Uterus (tissue), 4 donors: ENCODE measurements at places on chromosomes 11 and 22. TPM values are rescaled to one million over a fixed set of nuclear protein-coding genes. Genes with fewer than 3 reads are reported as not detected.

FXYD2 gene
- total RNA-seq = 2.1 TPM

OR2AG2 gene
- total RNA-seq = not detected

DNA sequence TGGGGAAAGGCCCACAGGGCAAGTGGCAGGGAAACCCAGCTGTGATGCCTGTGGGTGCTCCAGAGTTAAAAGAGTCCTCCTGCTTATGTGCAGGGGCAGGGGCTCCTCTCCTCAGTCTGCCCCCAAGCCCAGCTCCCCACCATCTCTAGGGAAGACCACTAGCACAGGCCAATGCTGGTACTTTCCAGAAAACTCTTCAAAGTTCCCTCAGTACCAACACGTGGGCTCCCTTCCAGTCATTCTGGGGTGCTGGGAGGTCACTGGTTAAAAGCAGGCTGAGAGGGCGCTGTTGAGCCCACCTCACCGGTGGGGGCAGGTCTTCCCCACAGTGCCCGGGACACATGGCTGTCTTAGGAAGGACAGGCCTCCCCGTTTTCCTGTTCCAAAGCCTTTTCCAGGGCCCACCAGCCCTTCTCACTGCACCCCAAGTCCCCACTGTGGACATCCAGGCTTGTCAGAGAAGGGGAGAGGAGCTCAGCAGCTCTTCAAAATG, 154.6 kb downstream of the TRIM29 start:
- no peaks in the 10 kb centered on the region for H3K36me3 ChIP-seq
- no peak overlapping the region for H3K27ac ChIP-seq
- H3K4me3 ChIP-seq = no peak overlapping the region
- H3K4me1 ChIP-seq = no peaks in the 10 kb centered on the region
- no peaks in the 10 kb centered on the region for H3K27me3 ChIP-seq

GRCh38 chr22:50691521-50691920, 18.9 kb downstream of the SHANK3 start:
- no peak for DNase-seq
- H3K27me3 ChIP-seq = no peaks in the 10 kb centered on the region
- H3K4me3 ChIP-seq = no peak overlapping the region
- no peaks in the 10 kb centered on the region for H3K4me1 ChIP-seq
- H3K27ac ChIP-seq = no peak overlapping the region

CCDC157 gene
- 2.9 TPM for total RNA-seq

INS gene
- not detected for total RNA-seq

DNA sequence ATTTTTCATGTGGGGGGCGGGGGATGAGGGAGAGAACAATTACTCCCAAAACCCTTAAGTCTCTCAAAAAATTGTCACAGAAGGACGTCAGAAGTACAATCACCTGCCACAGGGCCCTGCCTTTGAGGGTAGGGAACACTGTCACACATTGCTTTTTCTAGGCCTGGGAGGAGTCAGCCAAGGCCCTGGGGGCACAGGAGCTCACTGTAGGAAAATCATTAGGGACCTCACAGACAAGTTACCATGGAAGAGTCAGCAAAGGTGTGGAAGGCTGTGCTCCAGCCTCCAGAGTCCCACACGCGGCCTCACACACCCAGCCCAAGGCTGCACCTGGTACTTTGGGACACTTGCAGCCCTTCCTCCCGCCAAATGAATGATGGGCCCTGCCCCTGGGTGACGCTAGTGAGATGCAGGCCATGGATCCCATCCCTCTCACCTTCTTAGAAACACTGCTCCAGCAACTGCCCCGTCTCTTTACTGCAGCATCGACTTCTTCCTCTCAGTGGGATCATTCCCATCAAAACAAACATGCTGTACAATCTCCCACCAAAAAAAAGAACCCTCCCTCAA, 3.3 kb downstream of the PLEKHA7 start:
- H3K27me3 ChIP-seq = no peaks in the 10 kb centered on the region
- no peaks in the 10 kb centered on the region for H3K36me3 ChIP-seq

DNA sequence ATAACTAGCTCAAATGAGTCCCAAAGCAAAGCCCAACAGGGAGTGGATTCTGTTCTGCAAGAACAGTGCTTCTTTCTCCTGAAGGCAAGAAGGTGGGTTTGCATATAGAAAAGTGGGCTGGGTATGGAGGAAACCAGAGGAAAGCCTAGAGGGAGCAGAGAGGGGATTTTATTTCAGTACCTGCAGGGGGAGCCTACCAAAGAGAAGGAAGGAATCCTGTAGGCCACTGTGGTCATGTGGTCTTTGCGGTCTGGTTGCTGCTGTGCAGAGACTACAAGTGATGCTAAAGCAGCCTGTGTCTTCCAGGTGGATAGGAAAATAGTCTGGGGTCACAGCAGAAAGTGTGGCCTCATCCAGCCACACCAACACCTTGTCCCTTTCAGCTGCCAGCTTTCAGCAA, 33.2 kb upstream of the ZBTB16 start:
- no peaks in the 10 kb centered on the region for H3K4me1 ChIP-seq
- H3K36me3 ChIP-seq = no peaks in the 10 kb centered on the region
- no peak overlapping the region for H3K4me3 ChIP-seq
- DNase-seq = no peak
- H3K27ac ChIP-seq = no peak overlapping the region
- no peaks in the 10 kb centered on the region for H3K27me3 ChIP-seq

DNA sequence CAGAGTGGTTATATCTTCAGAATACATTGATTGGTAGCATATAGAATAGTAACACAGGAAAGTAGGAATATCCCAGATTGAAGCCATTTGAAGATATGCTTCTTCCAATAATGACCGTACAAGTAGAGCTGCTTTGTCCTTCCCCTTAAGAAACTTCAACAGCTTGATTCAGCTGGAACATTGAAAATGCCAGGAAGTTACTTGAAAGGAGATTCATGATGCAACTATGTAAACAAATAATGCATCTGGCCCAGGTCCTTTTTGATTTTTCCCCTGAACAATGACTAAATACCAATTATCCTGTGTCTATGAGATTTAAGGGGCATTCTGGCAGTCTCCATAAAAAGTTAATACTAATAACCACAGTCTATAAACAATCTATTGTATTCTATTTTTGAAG, 3.0 kb downstream of the DKK3 start:
- no peak overlapping the region for H3K4me3 ChIP-seq
- no peak for DNase-seq
- no peak overlapping the region for H3K27ac ChIP-seq
- no peaks in the 10 kb centered on the region for H3K36me3 ChIP-seq

DNA sequence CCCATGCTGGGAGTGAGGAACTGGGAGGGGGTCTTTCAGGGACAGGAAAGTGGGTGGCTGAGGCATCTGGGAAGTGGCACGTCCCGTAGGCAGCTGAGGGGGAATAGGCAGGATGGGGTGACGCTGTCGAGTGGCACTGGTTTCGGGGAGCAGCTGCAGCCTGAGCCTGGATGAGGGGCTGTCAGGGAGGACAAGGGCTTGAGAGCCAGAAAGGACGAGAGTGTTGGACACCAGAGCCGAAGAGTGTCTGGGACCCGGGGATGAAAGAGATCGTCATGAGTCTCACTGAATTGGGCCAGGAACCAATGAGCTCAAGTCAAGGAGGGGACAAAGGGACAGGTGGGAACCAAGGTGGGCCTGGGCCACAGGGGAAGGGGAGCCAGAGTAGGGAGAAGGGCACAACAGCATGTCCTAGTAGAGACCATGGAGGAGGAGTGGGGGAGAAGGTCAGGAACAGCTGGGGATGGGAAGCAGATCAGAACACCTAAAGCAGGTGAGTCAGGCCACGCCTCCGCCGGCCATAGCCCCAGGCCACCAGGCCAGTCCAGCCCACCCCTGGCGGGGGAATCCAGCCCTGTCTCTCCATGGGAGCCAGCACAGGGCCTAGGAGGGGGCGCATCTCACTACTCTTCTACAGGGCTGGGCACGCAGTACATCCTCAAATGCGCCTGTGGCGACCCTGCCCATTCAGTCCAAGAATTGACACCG, 4.2 kb downstream of the RAB3IL1 start:
- H3K36me3 ChIP-seq = no peaks in the 10 kb centered on the region
- peak overlapping the region; percentile 54 for H3K27ac ChIP-seq
- H3K27me3 ChIP-seq = no peaks in the 10 kb centered on the region
- no peaks in the 10 kb centered on the region for H3K4me1 ChIP-seq
- H3K4me3 ChIP-seq = no peak overlapping the region

DNA sequence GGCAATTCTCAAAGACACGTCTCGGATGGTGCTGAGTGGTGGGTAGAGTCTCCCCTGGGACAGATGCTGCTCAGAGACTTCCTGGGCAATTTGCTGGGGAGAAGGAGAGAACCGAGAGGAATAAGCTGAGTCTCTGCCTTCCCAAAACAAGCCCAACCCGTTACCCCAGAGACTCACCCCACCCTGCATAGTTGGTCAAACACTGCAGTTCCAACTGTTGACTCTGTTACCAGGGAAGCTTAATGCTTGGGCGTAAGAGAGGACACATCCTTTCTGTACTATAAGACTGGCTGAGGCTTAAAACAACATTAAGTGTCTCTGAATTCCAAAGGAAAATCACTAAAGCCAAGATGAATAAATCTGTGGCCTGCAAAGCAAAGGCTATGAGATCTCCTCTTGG, 68.1 kb downstream of the CCDC81 start:
- no peak overlapping the region for H3K4me3 ChIP-seq
- no peaks in the 10 kb centered on the region for H3K4me1 ChIP-seq
- no peak for DNase-seq
- no peaks in the 10 kb centered on the region for H3K27me3 ChIP-seq
- H3K36me3 ChIP-seq = no peaks in the 10 kb centered on the region
- no peak overlapping the region for H3K27ac ChIP-seq

DNA sequence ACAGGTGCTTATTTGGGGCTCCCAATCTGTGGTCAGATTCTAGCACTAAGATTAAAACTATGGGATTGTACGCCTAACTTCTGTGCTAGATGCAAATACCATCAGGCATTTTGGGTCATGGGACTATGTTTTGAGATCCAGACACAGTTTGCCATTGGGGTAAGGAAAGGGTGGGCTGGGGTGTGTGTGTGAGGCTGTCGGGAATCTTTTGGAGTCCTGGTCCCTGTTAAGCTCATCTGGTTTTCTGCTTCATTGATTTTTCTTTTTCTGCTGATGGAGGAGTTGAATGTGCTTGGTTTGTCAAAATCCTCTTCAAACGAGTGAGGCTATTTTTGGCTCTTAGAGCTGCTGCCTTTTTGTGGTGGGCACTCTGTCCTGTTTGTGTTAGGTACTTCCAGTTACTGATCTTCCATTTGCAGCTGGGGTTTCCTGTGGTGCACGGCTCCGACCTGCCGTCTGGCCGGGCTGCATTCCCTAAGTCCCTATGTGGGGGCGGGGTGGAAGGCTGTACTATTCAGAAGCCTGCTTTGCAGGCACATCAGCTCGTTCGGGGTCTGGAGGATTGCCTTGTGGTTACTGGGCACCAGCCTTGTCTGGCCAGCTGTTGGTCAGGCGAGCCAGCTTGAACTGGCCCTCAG, 2.9 kb downstream of the BCR start:
- peak overlapping the region; percentile 73 for H3K4me3 ChIP-seq
- no peak overlapping the region for H3K27ac ChIP-seq
- DNase-seq = no peak

DNA sequence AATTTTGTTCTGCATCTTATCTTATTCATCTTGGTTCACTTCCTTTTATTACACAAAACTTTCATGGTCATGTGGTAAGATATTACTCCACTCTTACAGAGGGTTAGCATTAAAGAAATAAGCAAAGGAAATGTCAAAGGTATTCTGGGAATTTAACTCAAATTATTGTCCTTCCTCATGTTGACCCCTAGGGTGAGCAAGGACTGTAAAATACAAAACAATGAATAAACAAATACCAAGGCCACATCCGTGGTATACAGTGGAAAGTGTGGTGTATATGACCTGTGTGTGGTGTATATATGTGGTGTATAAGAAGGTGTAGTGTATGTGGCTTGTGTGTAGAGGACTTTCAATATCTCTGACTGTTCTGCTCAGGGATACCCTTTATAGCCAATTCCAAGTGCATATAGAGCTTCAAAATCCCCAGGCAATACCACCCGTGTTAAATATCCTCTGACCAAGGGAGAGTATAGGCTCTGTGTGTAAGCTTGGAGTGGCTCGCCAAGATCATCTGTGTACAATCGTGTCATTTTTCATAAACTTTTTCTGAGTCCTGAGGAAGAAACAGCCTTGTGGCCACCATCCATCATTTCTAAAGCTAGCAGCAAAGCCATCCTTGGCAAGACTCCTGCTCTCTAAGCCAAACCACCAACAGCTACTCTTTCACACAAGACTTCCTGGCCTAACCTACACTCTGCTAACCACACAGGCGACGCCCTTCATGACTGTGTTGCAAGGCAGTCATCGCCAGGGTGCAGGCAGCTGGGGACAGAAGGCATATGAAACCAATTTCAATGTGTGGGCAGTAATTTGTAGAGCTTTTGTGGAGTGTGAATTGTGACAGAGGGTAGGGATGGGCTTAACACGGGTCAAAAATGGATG, 548.0 kb downstream of the ETS1 start:
- no peak overlapping the region for H3K27ac ChIP-seq
- no peaks in the 10 kb centered on the region for H3K36me3 ChIP-seq
- DNase-seq = no peak

DNA sequence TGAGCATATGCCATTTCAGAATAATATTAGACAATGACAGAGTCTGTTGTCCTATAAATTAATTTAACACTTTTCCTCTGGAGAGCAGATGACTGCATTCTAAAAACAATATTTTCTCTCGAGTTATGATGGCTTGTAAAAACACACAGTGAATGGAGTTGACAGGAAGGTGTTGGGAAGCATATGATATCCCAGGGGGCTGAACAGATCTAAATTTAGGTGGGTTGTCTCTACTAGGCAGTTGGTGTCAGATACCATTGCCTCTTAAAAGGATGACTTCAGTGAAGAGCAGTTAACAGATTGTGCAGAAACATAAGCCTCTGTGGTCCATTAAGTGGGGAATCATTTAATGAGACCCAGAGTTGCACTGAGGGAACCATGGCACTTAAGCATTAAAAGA, 30.7 kb downstream of the SVIP start:
- no peaks in the 10 kb centered on the region for H3K27me3 ChIP-seq
- no peaks in the 10 kb centered on the region for H3K4me1 ChIP-seq
- H3K4me3 ChIP-seq = no peak overlapping the region
- no peak overlapping the region for H3K27ac ChIP-seq
- H3K36me3 ChIP-seq = no peaks in the 10 kb centered on the region
- DNase-seq = no peak
